Fibroblast of villous mesenchyme (primary cell): ENCODE measurements at places on chromosomes 11 and 22. TPM values are rescaled to one million over a fixed set of nuclear protein-coding genes. Genes with fewer than 3 reads are reported as not detected.

TREH gene
- not detected in 2 replicates for total RNA-seq

OR8A1 gene
- under 0.01 TPM in 1 of 2 replicates, not detected in the other for total RNA-seq

OR2AT4 gene
- total RNA-seq = not detected in 2 replicates

LRP5 gene
- total RNA-seq = 28.3 and 31.5 TPM in 2 replicates

GPR83 gene
- total RNA-seq = under 0.01 TPM in 1 of 2 replicates, not detected in the other

RIC3 gene
- total RNA-seq = under 0.01 TPM in 1 of 2 replicates, not detected in the other

OR56A1 gene
- under 0.01 TPM in 2 replicates for total RNA-seq

SCN2B gene
- not detected in 2 replicates for total RNA-seq

VWCE gene
- 1.3 and 2.2 TPM in 2 replicates for total RNA-seq

H19 gene
- total RNA-seq = 72.5 and 161 TPM in 2 replicates

OR51B2 gene
- not detected in 2 replicates for total RNA-seq

GUCY1A2 gene
- total RNA-seq = 0.43 and 0.64 TPM in 2 replicates

IFITM10 gene
- 0.32 and 0.43 TPM in 2 replicates for total RNA-seq

GRCh38 chr11:2874963-2875362 is 10.6 kb downstream of the CDKN1C start:
- no peak for DNase-seq

- no peak for DNase-seq
Observed at GRCh38 chr11:134138376-134138775, 69.5 kb downstream of the JAM3 start.

DNA sequence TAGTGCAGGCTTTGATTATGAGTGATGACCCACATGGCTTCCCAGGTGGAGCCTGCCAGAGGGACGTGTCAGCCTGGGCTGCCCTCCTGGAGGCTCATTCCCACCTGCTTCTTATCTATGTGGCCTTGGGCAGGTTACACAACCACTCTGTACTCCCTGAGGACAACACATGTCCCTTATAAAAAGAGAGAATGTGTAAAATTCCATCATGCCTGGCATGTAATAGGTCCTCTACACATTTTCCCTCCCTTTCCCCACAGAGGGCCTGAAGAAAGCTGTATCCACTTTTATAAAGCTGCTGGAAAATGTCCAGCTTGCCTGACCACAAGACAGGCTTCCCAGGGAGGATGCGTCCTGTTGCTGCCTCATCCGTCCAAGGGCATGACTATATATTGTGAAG is 55.0 kb upstream of the VSTM5 start:
- peak; percentile 63 for DNase-seq

GRCh38 chr22:48394787-48395186 is 1432.9 kb downstream of the BRD1 start:
- DNase-seq = no peak

- DNase-seq = no peak
Observed at GRCh38 chr11:113934761-113935160, 30.2 kb downstream of the HTR3B start.

DNA sequence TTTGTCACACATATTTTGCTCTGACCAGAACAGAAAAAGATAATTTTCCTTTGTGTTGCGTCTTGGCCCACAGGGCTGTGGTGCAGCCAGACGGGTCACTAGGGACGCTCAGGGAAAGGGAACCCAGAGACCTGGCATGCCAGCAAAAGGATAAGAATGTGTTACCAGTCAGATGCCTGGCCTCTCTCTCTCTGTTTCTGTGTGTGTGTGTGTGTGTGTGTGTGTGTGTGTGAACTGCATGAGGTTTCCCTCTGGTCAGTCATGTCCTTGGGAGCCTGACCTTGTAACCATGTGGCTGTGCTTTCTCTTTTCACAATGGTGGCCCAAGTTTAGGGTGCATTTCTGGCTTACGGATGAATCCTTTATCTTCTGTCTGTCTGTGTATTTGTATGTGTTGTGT is 25.4 kb downstream of the CCKBR start:
- DNase-seq = no peak

GRCh38 chr22:45164270-45165088 is 754 bp downstream of the NUP50 start:
- peak; percentile 72 for DNase-seq

DNA sequence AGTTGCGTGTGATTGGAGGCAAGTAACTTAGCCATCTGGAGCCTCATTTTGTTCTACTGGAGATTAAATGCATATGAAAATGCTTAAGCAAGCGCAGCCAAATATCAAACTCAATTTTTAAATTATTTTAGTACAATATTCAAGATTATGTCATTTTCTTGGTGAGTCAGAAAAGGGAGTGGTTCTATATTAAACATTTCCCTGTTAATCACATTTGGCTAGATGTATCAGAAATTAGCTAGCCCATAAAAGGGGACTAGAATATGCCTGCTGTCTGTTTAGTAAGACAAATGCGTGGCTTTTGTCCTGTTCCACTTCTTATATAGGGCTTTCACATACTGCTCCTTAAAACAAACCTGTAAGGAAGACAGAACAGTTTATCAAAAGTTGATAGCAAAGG is 35.0 kb upstream of the BMAL1 start:
- no peak for DNase-seq

GRCh38 chr11:76448506-76448905 is 3.7 kb downstream of the EMSY start:
- no peak for DNase-seq

DNA sequence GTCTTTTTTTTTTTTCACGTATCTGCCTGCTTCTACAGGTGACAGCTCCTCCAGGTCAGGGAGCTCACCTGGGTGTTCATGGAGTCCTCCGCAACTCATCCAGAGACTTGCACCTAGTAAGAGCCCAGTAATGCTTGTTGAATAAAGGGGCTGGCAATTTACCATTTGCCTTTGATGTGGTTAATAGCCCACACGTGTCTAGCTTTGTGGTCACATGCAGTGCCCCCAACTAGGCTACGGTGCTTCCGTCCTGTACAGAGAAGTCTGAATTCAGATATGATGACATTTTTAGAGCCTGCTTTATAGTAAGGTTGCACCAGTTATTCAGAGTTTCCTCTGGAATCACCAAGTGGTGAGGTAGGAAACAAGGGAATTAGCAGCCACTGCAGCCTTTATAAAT is 199.4 kb upstream of the MTMR2 start:
- no peak for DNase-seq

DNA sequence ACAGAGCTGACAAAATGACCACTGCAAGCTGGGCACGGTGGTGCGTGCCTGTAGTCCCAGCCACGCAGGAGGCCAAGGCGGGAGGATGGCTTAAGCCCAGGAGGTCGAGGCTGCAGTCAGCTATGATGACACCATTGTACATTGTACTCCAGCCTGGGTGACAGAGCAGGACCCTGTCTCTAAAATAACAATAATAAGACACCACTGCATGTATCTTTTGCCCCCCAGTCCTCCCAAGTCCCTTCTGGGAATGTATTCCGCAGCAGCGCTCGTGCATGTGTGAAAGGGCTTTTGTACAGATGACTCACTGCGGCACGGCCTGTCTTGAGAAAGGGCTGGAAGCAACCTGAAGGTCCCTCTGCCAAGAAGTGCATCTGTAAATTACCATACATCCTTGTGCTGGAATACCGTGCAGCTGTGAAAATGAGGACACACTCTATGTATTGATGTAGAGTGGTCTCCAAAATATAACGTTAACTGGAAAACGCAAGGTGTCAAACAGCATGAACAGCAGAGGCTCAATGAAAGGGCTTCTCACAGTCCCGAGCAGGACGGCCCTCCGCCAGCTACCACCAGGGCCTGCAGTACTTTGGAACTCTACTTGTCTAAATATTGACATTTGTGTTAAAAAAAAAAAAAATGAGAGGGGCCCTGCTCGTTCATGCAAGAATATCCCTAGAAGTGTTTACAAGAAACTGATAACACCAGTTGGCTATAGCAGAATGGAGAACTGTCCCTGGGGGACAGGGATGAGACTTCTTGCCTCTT is 9.0 kb upstream of the CDC42EP2 start:
- DNase-seq = peak; percentile 88

DNA sequence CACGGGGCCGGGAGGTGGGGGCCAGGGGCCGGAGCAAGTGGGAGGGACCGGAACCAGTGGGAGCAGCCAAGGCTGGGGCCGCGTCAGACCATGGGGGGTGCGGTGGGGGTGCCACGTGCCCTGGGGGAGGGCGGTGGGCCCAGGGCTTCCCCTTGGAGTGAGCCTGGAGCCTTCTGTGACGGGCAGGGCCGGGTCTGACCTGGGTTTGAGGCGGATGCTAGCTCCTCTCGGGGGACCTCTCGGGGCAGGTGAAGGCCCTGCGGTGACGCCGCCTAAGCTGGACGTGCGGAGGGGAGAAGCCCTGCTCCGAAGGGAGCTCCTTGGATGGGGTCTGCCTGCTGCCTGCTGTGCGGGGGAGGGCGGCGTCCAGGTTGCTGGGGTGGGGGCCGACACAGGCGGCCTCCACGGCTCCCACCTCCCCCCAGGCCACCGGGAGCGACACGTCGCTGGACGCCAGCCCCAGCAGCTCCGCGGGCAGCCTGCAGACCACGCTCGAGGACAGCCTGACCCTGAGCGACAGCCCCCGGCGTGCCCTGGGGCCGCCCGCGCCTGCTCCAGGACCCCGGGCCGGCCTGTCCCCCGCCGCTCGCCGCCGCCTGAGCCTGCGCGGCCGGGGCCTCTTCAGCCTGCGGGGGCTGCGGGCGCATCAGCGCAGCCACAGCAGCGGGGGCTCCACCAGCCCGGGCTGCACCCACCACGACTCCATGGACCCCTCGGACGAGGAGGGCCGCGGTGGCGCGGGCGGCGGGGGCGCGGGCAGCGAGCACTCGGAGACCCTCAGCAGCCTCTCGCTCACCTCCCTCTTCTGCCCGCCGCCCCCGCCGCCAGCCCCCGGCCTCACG is 115.0 kb downstream of the CACNA1I start:
- no peak for DNase-seq

DNA sequence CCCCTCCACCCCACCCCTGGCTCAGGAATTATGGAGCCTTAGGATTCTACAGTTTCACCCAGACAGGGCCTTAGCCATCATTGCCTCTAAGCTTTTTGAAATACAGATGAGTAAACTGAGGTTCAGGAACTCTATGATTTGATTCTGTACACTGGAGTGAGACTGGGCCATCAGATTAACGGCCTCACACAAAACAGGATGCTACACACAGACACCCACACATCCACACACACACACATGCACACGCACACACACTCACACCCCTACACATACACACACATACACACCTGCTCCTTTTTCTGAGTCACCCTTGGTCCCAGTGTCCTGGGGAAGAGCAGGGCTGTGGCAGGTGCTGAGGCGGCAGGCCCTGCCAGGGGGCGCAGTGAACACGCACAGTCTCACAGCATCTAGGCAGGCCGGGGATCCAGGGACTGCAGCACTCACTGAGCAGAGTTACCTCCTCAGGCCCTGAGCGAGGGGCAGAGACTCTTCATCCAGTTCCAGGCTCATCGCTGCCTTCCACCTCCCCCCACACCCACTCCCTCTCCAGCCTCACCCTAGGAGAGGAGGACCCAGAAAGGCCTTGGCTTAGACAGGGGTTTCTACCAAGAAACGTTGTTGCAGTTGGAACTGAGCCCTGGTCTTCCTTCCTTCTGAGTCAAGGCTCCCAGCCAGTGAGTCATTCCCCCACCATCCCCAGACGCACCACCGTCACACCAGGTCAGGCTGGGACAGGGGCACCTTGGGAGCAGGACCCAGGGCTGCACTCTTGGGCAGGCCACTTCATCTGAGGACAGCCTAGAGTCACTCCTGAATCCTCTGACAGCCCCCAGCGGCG is 89.8 kb upstream of the PARVA start:
- peak; percentile 95 for DNase-seq

DNA sequence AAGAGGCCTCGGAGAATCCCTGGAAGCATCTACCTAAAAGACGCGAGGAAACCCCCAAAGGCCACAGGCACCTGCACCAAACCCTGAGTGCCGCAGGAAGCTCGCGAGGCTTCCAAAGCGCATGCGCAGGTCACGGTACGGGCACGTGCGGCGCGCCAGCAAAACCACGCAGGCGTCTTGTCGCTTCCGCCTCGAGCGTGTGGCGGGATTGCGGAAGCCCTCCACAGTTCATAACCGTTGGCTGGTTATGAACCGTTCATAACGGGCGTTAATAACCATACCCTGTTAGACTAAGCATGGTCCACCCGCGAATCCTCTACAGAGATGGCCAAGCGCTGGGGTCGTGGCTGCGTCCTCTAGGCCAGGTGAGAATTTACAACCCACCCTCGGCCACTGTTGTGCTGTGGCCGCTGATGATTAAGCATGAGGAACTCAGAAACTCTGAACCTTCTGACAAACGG is 46.4 kb downstream of the MORC2 start:
- DNase-seq = peak; percentile 68

- DNase-seq = no peak
Observed at GRCh38 chr11:17642980-17643379, 76.4 kb upstream of the MYOD1 start.

GRCh38 chr11:47406896-47407745 is 1.3 kb upstream of the SLC39A13 start:
- DNase-seq = peak; percentile 35

- no peak for DNase-seq
Observed at GRCh38 chr11:57175478-57175877, 6.3 kb upstream of the LRRC55 start.

GRCh38 chr22:20040327-20041200 is 19.7 kb downstream of the TANGO2 start:
- DNase-seq = no peak

GRCh38 chr11:94926698-94927237 is 46.6 kb downstream of the CWC15 start:
- DNase-seq = peak; percentile 100

DNA sequence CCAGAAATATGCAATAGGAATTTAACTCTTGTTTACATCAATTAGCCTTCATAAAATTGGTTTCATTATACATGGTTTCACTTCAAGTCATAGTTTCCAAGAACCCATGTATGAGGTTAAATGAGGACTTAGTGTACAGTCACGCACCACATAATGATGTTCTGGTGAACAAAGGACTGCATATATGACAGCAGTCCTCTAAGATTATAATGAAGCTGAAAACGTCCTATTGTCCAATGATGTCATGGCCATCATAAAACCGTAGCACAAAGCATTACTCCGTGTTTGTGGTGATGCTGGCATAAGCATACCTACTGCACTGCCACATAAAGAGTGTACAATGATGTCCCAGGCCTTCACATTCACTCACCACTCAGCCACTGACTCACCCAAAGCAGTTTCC is 31.1 kb downstream of the SMCO4 start:
- no peak for DNase-seq

- peak; percentile 78 for DNase-seq
Observed at GRCh38 chr11:128956401-128957201, 13.9 kb upstream of the TP53AIP1 start.

- DNase-seq = no peak
Observed at GRCh38 chr11:66617155-66617834, 865 bp downstream of the RBM14 start.

DNA sequence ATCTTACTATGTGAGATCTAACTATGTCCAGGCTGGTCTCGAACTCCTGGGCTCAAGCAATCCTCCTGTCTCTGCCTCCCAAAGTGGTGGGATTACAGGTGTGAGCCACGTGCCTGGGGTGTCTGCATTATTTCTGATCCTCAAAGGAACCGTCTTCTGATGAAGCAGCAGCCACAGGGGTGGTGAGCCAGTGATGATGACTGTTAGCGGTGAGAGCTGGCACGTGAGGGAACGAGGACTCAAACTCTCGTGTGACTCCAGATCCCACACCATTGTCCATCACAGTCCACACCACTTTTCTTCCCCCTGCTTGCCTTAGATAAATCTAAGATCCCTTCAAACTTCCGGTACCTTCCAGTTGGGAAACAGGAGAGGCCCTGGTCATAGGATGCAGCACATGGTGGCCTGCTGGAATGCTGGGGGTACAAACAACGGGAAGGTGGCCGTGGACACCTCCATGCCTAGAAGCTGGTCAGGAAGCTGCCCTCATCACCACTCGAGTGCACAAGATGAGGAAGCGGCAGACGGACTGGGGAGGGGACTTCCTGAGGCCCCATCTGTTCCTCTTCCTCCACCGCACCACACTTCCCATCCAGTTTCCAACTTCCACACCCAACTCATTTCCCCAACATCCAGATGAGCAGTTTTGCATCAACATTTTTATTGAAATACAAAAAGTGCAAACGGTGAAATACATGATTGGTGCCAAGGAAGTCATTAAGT is 23.8 kb downstream of the ARHGAP1 start:
- DNase-seq = no peak
